RKO (cell line): ENCODE measurements at places on chromosomes 7 and 10.

GRCh38 chr7:18685971-18686370, 190.4 kb downstream of the HDAC9 start:
- DNase-seq = peak; percentile 16

DNA sequence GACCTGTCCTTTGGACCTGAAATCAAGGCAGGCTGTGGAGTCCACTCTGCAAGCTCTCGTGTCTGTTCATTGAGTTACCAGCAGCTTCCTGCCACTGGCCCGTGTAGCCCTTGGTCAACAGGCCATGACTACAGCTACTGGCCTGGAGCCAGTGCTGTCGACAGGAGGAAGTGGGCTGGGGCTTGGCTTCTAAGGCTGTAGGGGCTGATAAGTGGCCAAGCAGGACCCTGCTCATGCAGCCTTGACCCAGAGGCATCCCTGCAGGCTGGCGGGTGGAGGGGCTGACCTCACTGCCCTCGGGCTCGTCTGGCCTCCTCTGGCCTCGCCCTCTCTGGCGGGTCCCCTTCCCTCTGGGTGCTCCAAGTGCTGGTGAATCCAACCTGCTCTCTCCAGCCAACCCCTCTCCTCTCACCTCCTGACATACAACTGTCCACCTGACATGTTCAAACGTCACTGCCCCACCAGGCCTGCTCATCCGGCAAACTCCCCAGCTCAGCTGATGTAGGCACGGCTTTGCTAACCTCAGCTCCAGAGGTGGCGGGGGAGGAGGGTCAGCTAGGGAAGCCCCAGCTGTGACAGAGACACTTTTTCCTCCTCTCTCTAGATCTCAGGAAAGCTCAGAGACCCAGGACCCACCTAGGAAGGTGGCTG, 188.6 kb upstream of the LYZL2 start:
- DNase-seq = no peak

- DNase-seq = no peak
Observed at GRCh38 chr10:57706016-57706415, 561.7 kb downstream of the IPMK start.

GRCh38 chr7:136528329-136528728, 340.1 kb upstream of the CHRM2 start:
- peak; percentile 88 for DNase-seq

DNA sequence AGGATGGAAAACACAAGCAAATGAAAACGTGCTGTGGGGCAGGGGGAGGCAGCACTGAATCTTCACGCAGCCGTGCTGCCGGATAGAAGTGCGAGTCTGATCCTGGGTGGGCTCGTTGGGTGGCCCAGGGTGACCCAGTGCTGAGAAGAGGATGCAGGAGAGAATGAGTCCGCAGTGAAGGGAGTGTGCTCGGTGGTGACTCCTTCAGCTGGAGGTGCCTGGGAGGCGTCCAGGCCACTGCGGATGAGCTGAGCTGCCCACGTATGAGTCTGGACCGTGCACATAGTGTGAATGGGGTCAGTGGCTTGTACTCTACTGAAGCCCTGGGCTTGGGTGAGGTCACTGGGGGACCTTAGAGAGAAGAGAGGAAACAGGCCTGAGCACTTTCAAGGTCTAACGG, 190.0 kb upstream of the MGMT start:
- DNase-seq = no peak

- peak; percentile 92 for DNase-seq
Observed at GRCh38 chr10:24951201-24952142, 934 bp downstream of the PRTFDC1 start.

DNA sequence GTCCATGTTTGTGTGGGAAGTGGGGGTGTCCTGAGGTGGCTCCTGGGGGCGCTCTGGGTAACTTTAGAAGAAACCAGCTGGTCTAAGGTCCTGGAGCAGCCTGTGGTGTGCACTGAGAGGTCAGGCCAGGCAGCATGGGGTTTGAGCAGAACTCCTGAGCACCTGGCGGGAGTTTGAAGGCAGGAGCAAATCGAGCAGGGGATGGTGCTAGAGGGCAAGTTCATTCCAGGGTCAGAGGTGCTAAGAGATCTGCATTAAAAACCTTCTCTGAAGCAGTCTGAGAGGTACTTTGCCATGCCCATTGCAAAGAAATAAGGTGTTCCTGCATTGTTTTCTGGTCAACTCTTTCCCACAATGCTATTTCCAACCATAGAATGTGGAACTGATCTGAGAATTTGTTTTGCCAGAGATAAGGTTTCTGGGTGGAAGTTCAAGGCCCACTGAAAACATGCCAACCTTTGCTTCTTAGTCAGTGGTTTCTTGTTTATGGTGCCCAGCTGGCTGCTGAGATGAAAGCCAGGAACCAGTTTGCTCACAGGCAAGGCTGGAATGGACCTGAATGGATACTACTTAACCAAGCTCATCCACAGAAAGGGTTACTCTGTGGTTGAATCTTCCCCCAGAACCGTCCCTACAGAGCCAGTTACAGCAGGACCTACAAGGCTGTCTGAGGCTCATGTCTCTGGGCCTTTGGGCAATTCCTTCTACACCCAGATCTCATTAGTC, 136.3 kb upstream of the TMEM72 start:
- DNase-seq = no peak

DNA sequence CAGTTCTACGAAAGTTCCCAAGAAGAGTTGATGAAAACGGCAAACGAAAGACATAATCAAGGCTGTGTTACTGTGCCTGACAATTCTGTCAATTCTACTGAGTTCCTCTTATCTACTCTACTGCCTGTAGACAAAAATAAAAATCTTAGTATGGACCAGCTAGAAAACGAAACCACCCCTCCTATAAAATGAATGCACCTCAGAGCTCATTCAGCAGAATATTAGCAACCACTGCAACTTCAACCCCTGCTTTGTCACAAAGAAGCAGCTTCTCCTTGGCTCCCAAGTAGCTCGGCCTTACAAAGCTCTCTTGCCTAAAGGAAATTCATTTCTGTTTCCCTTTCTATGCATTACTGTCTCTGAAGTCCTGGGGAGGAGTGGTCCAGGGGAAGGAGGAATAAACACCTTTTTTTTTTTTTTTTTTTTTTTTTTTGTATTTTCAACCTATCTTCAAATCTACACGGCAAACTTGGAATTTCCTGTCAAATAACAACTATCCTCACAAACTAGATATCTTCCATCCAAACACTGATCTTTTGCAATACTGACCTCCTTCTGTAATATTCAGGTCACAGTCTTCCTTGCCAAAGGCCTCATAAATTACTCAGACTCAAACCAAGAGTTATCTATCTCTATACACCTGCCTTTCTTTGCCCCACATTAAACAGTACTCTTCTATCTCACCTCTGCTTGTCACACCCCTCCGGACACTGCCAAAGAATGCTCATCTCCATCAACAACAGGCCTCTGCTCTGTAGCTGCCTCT, 74.3 kb downstream of the GLI3 start:
- no peak for DNase-seq
